ENCODE measurements at places on chromosomes 4 and X.
A peak's percentile ranks its signal among the peaks of the same experiment; 100 is the strongest.

- DNase-seq, result no peak
- H3K4me1 ChIP-seq, result no peaks in the 10 kb centered on the region
- H3K27ac ChIP-seq, result no peak overlapping the region
- no peaks in the 10 kb centered on the region for H3K36me3 ChIP-seq
- no peak overlapping the region for H3K4me3 ChIP-seq
These were observed 83.0 kb downstream of the MAGEB17 start for GRCh38 chrX:16250296-16250695.

DNA sequence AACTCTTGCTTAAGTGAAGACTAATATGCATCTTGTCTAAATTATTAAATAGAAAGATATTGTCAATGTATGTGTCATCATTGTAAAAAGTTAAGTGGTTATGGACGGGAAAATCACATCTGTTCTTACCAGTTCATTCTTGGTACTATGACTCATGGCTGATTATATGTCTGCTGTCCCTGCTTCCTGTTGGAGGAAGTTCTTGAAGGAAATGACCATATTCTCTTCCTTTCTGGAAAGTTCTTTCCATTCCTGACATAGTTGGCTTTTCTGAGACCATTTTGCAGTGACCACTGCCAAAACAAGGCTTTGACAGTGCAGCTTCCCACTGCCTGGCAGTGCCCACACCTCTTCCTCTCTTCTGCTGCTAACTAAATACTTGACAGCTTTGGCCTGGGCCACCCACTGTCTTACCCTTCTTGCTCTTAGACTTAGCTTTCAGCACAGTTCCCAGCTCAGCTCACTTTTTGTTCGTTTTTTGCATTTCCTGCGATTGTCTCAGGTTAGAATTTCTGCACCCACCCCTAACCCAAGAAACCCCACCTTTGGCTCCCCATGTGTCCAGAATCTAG, 13.2 kb upstream of the CLDN24 start:
- DNase-seq, result no peak
- H3K4me1 ChIP-seq, result peaks cover 6% of the 10 kb centered on the region
- no peak overlapping the region for H3K27ac ChIP-seq
- H3K4me3 ChIP-seq, result no peak overlapping the region
- H3K27me3 ChIP-seq, result no peaks in the 10 kb centered on the region

- no peak overlapping the region for H3K4me3 ChIP-seq
- no peaks in the 10 kb centered on the region for H3K36me3 ChIP-seq
- H3K27me3 ChIP-seq, result no peaks in the 10 kb centered on the region
- DNase-seq, result peak; percentile 60
- H3K27ac ChIP-seq, result no peak overlapping the region
These were observed 56.6 kb upstream of the WDR1 start for GRCh38 chr4:10173037-10173753.

GRCh38 chrX:47577901-47578300, 4.3 kb upstream of the TIMP1 start:
- H3K4me1 ChIP-seq, result no peaks in the 10 kb centered on the region
- H3K27me3 ChIP-seq, result no peaks in the 10 kb centered on the region
- H3K4me3 ChIP-seq, result no peak overlapping the region
- no peaks in the 10 kb centered on the region for H3K36me3 ChIP-seq

DNA sequence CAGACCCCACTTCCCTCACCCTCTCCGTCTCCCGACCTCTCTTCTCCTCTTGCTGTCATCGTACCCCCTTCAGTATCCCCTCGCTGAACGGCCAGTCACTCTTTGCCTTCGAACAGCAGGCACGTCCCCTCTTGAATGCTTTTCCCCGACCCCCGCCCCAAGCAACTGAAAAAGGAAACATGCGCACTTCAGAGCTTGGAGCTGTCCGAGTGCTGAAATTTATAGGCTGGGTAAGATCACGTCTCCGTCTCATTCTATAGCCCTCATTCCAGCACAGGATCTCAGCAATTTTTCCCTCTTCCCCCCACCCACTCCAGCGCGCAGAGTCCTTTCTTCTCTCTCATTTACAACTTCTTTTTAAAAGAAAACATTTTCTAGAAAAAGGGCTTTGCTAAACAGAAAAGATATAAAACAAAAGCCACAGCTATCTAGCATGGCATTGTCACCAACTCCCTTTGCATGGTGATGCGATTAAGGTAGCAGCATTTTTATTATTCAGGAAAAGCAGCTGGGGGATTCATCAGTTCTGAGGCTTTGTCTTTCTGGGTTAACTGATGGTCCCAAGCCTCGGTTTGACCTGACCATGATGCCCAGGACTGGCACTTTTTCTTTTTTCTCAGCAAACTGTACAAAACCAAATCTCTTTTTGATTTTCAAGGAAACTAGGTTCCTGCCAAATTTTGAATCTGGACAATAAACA, at the start of gene GLRA2:
GLRA2 (plus strand) TSS at position 247 of the 700 bp plus-strand sequence. CDS start 522 bp downstream, outside the sequence.
- no peaks in the 10 kb centered on the region for H3K4me1 ChIP-seq
- DNase-seq, result peak; percentile 74
- H3K27me3 ChIP-seq, result no peaks in the 10 kb centered on the region
- H3K4me3 ChIP-seq, result peak within 1 kb of the TSS; percentile 71

DNA sequence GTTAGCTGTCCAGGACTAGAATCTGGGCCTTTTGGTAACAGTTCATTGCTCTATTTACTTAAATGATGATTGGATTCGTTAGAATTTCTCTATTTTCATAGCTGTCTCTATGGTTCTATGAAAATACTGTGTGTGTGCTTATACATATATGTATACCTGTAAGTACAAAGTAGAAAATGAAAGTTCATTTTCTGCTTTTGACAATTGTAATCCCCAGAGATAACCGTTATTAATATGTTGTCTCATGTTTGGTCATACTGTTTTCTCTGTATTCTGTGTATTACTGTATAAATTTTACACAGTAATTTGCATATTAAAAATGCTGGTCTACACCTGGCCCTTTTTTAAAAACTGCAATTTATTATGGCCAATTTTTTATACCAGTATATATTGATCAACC, 55.4 kb downstream of the CLCN3 start:
- no peaks in the 10 kb centered on the region for H3K4me1 ChIP-seq
- H3K4me3 ChIP-seq, result no peak overlapping the region
- H3K36me3 ChIP-seq, result peaks cover 12% of the 10 kb centered on the region
- H3K27ac ChIP-seq, result no peak overlapping the region
- DNase-seq, result no peak

DNA sequence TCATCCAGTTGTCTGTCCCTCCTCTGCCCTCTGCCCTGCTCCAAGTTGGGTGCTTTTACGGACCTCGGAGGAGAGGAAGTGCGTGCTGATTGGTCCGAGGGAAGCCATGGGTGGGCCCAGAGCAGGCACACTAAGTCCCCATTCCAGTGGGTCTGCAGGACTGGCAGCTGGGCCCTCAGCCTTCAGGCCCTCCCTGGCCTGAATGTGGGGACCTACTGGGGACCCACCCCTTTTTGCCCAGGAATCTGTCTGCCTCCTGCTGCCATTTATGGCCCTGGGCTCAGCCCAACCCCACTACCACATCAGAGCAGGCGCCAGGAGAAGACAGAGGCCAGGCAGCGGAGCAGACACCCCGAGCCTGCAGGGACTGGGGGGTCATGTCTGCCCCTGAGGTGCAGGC, 169.6 kb downstream of the TEX13A start:
- H3K27ac ChIP-seq, result no peak overlapping the region
- H3K36me3 ChIP-seq, result no peaks in the 10 kb centered on the region
- no peaks in the 10 kb centered on the region for H3K27me3 ChIP-seq
- no peaks in the 10 kb centered on the region for H3K4me1 ChIP-seq

DNA sequence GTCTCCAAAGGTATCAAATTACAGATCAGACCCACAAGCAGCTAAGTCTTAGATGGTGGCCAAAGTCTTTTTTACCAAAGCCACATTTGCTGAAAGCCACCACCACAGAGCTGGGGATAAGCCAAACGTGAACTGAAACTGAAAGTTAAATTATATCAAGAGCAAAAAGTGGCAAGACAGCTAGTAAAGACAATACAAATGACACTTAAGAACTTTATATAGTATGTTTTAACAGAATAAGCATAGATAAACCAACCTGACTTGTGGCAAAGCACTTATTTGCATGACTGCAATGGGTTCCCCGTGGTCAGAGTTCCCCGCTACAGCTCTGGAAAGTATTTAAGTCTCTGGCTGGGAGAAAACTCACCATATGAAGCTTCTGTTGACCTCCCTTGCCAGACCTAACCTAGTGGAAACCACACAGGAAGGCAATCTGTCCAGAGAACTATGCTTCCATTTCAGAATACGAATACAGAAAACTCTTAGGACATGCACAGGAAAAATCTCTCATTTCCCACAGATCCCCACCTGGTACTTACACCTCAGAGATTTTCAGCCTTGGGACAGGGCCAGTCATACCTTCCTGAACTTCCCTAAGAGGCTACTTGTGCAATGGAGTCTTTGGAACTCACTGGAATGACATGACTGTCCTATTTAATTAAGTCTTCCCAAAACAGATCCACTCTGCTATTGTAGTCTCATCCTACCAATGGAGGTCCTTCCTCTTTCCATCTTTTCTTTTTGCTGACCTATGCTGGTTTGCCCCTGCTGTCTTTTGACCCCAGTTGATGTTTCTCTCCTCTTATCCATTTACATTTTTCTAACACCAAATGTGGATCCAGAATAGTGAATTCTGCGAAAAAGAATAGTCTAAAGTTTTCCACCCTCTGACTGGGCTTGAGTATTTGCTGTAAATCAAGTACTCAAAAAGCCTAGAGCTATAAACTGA, 225.1 kb downstream of the NR3C2 start:
- H3K36me3 ChIP-seq, result no peaks in the 10 kb centered on the region
- peak overlapping the region; percentile 31 for H3K4me3 ChIP-seq
- peaks cover 9% of the 10 kb centered on the region for H3K4me1 ChIP-seq

DNA sequence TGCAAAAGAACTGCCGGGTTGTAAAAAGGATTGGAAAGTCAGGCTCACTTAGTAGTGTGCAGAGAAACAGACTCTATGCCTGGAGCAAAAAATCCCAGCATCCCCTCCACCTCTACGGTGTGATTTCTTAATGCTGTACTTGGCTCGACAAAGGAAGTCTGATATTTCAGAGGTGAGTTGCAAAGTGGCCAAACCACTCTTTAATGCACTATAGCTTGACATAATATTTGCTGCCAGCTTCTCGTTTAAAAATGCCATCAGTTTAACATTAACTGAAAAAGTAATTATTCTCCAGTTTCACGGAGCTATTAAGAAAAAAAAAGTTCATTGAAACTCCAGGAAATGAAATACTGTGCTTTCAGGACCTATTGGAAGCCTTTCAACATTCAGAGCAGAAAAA, 448.3 kb upstream of the ZFP42 start:
- H3K4me3 ChIP-seq, result no peak overlapping the region
- no peak overlapping the region for H3K27ac ChIP-seq
- no peaks in the 10 kb centered on the region for H3K36me3 ChIP-seq
- H3K27me3 ChIP-seq, result no peaks in the 10 kb centered on the region

- H3K36me3 ChIP-seq, result no peaks in the 10 kb centered on the region
- H3K4me3 ChIP-seq, result no peak overlapping the region
- DNase-seq, result no peak
- H3K27me3 ChIP-seq, result no peaks in the 10 kb centered on the region
These were observed 708.9 kb downstream of the IL1RAPL1 start for GRCh38 chrX:29295987-29296680.

Measured in endodermal cell (in vitro differentiated cells).